ENCODE measurements at places on chromosomes 13 and 19.
A peak's percentile ranks its signal among the peaks of the same experiment; 100 is the strongest.

DNA sequence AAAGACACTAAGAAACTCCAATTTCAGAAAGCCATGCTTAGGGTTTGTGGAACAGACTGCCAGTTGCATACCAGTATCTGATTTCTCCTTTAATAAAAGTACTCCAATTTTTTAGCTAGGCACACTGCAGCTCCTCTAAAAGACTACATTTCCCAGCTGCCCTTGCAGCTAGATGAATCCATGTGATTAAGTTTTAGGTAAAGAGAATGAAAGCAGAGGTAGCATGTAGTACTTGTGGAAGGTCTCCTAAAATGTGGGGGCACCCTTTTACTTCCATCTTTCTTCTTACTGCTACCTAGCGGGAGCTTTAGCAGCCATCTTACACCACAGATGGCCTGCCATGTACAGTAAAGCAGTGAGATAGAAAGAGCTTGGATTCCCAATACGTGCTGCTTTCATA lies 33.0 kb upstream of the TSC22D1 start:
- no peak for DNase-seq

DNA sequence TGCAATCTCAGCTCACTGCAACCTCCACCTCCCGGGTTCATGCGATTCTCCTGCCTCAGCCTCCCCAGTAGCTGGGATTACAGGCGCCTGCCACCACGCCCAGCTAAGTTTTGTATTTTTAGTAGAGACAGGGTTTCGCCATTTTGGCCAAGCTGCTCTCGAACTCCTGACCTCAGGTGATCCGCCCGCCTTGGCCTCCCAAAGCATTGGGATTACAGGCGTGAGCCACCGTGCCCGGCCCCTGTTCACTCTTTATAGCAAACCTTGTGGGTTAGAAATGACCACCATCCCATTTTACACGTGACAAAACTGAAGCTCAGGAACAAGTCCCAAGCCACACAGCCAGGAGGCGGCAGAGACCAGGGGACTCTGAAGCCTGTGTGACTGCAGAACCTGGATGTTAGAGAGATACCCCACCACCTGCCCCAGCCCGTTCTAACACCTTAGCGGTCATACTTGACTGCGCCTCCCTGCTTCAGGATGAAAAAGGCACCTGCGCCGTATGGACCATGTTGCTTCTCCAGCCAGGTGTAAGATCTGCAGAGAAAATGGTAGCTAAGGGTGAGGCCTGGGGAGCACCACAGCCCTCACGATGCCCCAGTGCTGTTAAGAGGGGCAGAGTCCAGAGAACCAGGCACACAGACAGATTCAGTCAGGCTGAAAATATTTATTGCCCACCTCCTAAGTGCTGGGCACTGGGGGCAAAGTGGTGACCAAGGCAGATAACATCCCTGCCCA lies 3.6 kb downstream of the DMAC2 start:
- DNase-seq: no peak

- no peak for DNase-seq
Observed at GRCh38 chr13:113955691-113956090, 18.2 kb downstream of the C13orf46 start.

DNA sequence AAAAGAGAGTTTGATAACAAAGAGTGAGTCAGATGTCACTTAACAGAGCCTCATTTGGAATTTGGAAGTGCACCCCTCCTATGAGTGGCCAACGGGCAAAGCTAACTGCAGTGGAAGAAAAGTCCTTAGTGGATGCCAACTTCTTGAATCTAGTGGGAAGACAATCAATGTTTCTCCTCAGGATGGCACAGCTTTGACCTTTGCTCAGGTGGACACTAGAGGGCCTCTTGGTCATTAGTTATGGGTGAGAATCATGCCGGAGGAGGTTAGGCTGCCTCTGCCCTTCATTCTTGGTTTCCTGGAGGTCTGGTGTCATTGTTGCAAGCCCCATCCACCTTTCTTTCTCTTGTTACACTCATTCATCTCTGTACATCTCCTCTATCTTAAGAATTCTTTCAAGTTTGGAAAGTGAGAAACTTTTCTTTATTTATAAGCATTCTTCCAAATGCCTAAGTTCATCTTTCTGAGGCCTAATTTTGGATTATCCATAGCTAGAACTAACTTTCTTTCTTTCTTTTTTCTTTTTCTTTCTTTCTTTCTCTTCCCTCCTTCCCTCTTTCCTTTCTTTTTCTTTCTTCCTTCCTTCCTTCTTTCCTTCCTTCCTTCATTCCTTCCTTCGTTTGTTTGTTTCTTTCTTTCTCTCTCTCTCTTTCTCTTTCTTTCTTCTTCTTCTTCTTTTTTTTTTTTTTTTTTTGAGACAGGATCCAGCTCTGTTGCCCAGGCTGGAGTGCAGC lies 327.2 kb upstream of the TSHZ3 start:
- DNase-seq: peak; percentile 31

DNA sequence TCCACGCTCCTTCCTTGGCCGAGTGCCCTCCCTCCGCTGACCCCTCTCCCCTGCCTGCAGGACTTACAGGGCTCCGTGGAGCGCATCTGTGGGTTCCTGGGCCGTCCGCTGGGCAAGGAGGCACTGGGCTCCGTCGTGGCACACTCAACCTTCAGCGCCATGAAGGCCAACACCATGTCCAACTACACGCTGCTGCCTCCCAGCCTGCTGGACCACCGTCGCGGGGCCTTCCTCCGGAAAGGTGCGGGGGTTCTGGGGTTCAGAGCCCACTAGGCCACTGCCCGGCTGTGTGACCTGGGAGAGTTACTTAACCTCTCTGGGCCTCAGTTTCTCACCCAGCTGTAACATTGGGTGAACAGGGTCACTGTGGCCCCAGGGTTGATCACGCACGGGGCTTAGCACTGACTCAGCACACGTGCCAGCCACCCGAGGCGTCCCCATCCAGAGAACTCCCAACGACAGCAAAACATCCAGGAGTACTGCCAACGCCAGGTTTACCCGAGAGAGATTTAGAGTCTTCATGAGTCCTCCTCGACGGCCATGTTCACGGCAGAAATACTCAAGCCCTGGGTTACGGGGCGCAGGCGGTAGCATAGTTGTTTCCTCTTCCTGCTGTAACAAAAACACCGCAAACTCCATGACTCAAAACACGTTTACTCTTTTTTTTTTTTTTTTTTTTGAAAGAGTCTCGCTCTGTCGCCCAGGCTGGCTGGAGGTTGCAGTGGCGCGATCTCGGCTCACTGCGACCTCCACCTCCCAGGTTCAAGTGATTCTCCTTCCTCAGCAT lies 9.7 kb upstream of the SPACA4 start:
- DNase-seq: no peak

DNA sequence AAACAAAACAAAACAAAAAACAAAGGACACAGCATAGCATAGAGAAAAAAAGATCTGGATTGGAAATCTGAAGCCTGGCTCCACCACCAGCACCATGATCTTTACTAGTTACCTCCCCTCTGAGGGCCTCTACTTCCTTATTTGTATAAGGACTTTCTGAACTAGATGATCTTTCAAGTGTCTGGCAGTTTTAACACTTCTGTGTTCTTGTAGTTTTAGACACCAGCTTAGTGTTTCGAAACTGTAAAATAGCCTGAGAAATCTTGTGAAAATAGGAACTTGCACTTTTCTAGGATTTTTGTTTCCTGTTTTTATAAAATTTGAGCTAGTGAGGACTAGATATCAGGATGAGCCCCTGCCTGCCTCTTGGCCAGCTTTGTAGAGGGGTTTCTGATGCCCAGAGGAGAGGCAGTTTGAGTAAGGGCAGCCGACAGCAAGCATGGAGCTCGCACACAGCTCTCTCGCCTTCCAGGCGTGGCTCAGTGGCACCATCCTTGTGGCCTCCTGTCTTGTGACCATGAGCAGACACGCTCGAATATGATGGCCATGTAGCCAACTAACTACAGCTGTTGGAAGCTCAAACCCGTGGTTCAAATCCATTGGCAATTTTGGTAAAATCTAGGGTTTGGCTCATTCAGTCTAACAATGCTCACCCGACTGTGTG lies 319.0 kb downstream of the KCNRG start:
- no peak for DNase-seq

DNA sequence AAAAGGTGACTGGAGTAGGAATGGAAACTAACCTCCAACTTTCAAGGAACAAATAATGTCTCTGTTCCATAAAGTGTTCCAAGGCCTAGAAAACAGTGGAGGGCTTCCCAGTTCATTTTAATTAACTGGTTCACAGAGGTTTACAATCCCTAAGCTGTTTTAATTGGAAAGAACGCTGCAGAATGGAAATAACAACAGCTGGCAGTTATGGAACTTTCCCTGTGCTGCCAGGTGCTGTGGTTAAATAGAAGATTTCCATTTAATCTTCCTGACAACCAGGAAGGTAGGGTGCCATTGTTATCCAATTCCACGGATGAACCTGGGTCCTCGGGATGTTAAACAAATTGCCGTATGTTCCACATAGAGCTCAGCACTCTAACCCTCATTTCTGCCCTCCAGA lies 22.2 kb upstream of the PEG3 start:
- DNase-seq: no peak

DNA sequence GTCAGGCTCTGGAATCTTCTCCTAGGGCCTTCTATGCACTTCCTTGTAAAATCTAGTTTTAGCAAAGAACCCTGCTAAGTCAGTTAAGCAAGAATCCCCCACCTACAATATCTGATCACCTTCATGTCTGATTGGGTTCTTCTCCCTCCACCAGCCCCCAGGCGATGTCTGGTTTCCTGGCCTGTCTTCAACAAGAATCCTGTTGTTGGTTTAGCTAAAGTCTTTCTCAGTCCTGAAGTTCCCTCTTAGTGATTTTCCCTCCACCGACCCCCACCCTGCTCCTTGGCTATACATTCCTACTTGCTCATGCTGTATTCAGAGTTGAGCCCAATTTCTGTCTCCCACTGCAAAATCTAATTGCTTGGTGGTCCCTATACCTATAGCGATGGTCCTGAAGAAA lies 35.2 kb upstream of the SLC46A3 start:
- DNase-seq: no peak

DNA sequence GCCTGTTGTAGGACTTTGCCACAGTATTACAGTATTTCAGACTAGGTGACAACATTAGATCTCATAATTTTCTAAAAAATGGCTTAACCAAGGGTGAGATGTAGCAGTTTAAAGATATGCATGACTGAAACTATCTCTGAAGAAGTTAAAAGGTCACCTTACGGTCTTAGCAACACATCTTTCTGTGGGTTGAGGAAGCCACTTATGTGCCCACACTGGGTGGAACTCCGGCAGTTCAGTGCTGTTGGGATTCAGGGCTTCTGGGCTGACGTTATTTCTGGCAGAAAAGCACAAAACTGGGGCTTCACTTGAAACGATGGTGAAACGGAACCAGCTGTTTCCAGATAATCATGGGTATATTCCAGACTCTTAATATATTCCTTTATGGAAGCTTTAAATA lies 697.3 kb downstream of the PCDH9 start:
- no peak for DNase-seq

- DNase-seq: no peak
Observed at GRCh38 chr13:49560270-49561061, 24.9 kb downstream of the RCBTB1 start.

DNA sequence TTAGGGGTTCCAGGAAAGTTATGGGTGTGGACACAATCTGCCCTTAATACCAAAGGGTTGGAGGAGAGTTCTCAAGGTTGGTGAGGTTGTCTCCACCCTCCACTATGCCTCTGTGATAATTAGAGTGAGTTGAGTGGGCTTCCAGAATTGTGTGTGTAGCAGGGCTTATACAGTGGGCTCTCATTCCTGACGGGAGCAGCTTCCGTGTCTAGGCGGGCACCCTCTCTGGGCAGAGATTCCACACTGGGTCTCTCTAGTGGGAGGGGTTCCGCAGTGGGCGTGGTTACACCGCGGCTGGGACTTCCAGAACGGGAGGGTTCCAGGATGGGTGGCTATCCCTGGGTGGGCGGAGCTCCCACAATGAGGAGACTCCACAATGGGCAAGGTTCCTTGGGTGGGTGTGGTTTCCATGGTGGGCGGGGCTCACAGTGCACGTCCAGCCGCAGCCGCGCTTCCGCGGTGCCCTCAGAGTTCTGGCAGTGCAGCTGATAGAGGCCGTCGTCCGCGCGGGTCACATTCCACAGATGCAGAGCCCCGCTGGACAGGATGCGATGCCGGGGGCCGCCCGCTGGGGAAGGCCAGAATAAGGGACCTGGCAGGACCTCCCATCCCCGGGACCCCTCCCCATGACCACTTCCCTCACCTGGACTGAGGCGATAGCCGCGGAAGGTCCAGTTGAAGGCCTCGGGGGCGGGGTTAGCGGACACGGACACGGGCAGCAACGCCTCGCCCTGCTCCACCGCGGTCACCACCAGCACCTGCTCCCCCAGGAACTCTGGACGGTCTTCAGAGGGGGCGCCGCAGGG lies 8.4 kb downstream of the NPHS1 start:
- DNase-seq: peak; percentile 85

DNA sequence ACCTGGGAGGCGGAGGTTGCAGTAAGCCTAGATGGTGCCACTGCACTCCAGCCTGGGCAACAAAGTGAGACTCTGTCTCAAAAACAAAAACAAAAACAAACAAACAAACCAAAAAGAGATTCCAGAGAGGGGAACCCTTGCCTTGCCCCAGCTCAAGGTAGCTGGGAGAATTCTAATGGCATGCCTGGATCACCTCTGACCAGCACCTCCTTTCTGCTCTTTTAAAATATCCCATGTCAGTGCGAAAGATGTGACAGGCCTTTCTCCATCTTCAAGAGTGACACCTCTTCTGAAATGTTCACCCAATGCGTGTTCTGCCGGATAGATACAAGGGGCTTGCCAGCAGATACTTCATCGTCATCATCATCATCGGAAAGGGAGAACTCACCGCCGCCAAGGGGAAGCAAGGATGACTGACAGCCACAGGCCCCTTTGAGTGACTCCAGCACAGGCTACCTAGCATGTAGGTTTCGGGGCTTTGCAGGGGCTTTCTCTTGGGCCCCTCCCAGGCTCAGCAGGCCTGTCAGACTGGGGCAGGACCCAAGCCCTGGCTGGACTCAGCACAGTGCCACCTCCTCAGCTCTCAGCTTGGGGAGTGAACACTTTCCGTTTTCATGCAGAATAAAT lies 18.9 kb upstream of the LRP3 start:
- DNase-seq: no peak

DNA sequence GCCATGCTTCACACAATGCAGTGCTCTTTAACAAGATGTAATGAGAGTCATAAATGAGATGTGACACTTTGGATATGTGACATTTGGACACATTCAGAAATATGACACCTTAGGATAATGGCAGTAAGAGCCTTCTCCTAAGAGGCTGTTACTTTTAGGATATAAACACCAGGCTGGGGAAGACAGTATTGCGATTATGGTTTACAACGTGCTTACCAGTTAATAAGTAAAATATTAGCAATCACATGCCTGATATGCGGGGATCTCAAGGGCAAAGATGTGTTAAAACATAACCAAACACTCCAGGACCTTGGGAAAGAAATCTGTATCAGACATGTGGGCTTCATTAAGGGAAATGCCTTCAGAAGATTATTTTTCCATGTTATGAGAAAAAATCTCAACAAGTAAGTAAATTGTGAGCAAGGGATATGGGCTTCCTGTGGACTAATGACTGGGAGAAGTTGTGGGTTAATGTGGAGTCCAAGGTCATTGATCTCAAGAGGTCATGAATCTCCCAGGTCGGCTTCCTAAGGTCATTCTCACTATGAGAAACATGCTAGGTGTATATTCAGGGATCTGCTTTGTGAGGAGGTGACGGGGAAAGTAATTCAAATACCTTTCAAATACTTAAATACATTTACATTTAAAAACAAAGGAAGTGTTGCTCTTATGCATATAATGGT lies 105.3 kb downstream of the STARD13 start:
- DNase-seq: no peak
